ENCODE measurements at places on chromosomes 11 and 22.

DNA sequence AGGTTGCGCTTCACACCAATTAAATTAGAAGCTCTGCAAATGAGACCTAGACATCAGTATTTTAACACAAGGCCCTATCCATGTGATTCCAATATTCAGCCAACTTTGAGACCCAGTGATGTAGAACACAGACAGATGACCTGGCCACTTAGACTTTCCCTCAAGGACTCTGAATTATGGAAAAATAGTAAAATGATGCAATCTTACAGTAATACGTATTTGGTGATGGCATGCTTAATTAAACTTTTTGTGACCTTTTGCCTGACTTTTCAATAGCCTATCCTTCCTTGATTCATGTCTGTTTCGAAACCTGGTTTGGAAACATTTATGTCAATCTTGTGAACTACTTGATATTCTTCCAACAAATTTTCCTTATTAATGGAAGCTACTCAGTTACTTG, 521.2 kb downstream of the KCNA4 start:
- DNase-seq, result no peak

DNA sequence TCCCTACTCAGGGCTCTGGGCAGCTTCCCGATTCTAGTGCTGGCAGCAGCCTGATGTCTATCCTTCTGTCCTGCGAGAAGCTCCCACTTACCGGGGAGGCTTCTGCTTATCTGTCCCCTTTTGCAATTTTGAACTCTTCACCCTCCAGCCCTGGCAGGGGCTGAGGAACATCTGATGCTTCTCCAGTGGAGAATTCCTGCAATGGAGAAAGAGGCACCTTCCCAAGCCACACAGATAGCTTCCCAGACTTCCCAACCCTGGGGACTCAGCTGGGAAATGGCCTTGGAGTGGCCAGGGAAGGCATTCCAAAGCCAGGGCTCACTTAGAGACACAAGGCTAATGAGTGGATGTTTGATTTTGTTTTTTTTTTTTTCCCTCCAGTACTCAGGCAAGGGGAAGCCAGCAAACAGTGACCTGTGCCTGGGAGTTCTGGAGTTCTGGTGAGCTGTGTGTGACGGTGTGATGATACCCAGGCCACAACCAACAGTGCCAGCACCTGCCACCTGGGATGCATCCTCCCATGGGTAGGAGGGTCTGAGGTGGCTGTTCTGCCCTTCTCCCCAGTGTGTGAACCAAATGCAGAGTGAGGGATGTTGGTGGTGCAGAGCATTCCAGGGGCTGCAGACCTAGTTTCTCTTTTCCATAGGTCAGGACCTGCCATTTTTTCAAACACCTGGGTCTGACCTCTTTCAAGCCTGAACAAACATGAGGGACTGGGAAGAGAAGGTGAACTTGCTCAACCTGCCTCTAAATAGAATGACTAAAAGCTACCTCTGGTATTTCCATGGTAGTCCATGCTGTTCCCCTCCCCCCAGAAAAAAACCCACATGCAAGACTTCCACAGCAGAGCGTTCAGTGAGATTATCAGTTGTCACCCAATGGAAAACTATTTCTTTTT, 95.1 kb downstream of the CCDC81 start:
- no peak for DNase-seq

DNA sequence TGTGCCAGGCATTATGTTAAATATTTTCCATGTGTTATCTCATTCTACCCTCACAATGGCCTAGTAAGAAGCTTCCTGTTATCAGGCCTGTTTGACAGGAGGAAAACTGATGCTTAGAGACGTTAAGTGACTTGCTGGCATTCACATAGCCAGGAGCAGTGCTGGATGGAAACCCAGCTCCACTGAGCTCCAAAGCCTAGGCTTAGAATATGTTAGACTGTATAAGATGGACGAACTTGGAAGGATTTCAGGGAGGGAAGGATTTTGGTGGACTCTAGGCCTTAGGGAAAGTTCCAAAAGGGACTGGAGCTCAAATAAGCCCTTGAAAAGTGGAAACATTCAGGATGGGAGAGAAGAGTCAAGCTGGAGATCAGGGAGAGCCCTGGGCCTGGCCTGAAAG, 2.1 kb downstream of the CD44 start:
- DNase-seq, result no peak

DNA sequence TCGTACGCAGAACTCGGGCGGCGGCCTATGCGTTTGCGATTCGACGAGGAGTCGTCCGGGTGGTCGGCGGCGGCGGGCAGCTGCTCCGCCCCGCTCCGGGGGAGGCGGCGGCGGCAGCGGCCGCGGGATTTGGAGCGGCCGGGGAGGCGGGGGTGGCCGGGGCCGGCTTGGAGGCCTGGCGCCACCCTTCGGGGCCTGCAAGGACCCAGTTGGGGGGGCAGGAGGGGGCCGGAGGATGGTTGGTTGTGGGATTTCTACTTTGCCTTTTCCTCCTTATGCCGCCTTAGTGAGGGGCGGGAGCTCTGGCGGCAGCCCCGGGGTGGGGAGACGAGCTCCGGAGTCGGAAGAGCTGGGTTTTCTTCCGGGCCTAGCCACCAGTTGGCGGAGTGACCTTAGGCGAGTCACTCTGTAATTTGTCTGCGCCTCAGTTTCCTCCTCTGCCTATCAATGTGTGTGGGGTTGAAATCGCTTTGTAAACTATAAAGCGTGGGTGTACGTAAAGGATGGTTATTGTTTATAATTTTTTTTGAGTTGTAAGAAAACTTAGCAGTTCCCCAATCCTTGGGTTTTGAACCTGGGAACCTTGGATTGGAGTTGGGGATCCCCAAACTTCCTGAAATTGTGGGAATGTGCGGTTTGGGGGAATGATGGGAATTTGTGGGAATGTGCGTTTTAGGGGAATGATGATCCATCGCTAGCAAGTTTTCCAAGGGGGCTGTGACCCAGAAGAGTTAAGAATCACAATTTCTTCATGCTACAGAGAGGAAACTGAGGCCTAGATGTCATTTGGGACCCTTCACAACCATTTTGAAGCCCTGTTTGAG, 679 bp downstream of the TUG1 start:
- DNase-seq, result peak; percentile 81

- peak; percentile 71 for DNase-seq
Measured at GRCh38 chr22:43263645-43264514, 76.9 kb upstream of the TTLL12 start.

- no peak for DNase-seq
Measured at GRCh38 chr11:125902277-125902926, 604 bp downstream of the PUS3 start.

DNA sequence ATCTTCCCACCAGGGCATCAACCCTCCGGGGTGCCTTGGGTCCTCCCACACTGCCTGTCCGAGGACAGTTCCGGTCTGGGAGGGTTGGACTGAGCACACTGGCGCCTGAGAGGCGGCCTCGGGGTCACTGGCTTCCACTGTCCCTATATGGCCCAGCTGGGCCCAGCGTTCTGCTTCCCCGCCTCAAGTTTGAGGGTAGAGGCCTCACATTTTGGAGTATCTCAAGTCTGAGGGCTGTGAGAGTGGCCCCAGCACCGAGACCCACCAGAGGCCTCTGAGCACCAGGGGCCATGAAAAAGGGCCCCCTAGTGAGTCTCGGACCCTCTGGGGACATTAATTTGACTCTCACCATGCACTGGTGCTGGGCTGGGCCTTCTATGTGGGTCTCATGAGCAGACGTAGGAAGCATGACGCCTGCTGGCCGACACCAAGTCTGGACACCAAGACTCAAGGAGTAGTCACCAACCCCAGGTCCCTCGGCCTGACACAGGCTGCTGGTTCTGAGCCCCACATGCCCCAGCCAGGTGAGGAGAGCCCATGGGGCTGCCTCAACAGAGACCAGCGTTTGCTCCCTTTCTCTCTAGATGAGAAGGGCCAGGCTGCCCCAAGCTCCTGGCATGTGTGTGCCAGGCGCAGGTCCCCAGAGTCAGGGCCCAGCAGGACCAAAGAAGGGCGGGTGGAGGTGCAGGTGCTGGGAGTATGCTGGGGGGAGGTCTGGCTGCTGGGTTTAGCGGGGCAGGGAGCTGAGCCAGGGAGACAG, 27.5 kb downstream of the ARVCF start:
- no peak for DNase-seq

DNA sequence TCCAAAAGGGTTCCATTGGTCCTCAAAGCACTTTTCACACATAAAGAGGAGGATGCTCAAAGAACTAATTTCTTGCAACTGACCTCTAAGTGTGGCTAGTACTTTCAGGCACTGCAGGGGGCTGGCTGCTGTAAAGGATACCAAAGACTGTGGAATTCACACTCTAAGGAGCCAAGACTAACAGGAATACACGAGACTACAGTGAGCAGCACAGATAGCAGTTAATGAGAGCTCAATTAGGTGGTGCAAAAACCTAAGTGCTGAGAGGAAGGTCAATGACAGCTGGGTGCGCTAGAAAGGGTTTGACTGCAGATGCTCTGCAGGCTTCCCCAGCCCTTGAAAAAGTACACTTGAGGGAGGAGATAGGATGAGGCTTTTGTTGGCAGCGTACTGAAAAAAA, 124.3 kb upstream of the NTM start:
- DNase-seq, result no peak

- no peak for DNase-seq
Measured at GRCh38 chr11:35404388-35404775, 15.0 kb downstream of the SLC1A2 start.

GRCh38 chr11:61706452-61707400, 26.5 kb downstream of the DAGLA start:
- no peak for DNase-seq

- no peak for DNase-seq
Measured at GRCh38 chr22:39348909-39349505, 784 bp upstream of the SYNGR1 start.

DNA sequence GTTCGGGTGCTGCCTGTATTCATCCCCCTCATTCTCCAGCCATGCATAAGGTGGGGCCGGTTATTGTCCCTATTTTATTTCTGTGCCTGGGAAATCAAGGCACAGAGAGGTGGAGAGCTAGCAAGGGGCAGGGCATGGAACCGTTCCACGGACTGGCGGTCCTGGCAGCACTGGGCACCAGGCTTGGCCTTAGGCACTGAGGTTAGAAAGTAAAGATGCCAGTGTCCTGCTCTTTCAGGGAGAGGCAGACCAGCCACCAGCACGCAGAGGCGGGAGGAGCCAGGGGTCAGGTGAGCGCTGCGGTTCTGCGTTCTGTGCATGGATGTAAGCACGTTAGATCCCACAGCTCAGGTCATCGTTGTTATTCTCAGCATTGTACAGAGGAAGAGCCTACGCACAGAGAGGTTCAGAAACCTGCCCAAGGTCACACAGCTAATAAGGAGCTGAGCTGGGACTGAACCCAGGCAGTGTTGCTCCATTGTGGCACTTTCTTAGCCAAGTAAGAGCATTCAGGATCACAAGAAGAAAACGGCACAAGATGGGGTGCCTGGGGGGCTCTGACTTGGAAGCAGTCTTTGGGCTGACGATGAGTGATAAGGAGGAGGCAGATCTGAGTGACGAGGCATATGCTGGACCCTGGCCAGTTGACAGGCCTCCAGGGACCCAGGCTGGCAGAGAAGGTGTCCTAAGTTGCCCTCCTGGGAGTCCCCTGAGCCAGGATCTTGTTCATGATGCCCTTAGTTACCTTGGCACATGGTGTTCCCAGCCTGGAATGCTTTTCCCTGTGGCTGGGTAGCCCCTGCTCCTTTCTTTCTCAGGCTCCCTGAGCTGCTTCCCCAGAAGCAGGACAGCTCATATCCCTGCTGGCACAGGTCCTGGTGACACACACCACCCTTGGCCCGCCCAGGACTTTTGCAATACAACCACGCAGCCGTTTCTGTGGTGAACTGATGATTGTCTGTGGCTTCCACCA, 41.1 kb downstream of the OSBPL5 start:
- DNase-seq, result no peak

DNA sequence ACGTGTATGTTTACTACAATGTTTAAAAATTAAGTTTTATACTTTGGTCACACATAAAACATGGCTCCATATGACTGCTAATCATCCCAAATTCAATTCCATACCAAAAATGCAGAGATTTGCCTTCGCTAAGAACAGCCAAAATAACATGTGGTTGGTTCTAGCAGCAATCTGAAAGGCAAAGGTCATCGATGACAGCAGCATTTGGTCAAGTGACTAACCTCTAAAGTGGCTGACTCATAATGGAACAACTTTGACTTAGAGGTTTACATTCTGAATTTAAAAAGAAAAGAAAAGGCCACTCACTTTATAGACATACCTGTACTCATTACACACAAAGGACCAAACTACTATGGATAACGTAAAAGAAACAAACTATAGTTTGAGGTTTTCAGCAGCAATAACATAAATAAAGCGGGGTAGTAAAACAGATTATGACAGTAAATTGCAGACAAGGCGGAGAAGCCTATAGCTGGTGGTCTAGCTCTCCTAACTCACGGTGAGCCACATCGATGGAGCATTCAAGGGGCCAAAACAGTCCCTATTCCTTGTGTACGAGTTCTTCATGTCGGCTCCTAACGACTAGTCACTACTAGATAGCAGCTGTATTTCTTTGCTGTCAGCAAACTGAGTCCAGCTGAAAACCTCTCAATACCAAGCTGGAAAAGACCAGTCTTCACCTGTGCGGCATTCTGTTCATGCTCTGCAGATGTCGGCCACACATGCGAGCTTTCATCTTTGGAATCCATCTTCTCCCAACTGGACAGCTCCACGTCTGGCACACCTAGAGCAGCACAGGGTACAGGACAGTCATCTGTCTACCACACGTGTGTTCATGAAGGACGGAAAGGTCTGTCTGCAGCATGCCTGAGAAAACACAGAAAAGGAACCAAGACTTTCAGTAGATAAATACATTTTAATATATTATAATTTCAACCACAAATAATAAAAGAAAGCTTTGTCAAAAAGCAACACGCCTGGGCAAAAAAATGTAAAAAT, 42.1 kb downstream of the PRDM10 start:
- no peak for DNase-seq

- DNase-seq, result no peak
Measured at GRCh38 chr22:45353786-45354185, 44.1 kb downstream of the FAM118A start.

GRCh38 chr11:123166071-123166559, 28.9 kb downstream of the CLMP start:
- peak; percentile 54 for DNase-seq

GRCh38 chr22:32020117-32020516, 22.9 kb upstream of the SLC5A1 start:
- DNase-seq, result no peak

DNA sequence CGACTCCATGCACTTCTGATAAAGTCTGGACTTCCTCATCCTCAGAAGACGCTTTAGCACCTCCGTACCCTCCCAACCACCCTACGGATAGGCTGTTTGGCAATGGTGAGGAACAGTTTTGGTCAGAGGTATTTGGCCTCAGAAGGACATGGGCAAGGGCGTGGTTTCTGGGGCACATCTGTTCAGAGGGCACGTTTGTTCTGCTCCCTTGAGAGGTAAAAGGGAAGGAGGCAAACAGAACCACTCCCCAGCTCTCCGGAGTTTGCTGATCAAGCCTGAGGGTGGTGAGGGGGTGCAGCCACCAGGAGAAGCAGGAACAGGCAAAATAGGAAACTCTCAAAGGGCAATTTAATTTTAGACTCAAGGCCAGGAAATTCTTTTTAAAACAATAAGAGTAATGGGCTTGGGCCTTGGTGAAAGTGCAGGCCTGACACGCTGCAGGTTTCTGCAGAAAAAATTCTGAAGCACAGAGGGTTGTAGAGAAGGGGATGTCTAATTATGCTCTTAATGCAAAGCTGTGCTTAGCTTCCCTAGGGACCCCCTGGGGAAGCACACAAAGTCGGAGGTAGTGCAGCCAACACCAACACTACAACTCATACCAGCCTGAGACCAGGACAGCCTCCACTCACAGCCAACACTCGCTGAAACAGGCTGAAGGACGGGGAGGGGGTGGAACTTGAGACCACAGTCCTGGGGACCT, 23.3 kb downstream of the ETS1 start:
- no peak for DNase-seq

GRCh38 chr22:48807155-48807554, 1020.5 kb downstream of the BRD1 start:
- no peak for DNase-seq

Measured in stimulated activated effector memory CD8-positive, alpha-beta T cell treated with anti-CD3 and anti-CD28 coated beads, Interleukin-12 subunit alpha, Interleukin-12 subunit beta, amount 100 ng/mL, for 72 hours (primary cell).